ENCODE measurements at places on chromosomes 6 and 20. TPM values are rescaled to one million over a fixed set of nuclear protein-coding genes. Genes with fewer than 3 reads are reported as not detected.

- DNase-seq: no peak
Measured at GRCh38 chr6:165936660-165937059, 231.0 kb downstream of the TBXT start.

The TMEM244 gene
- total RNA-seq: not detected

DNA sequence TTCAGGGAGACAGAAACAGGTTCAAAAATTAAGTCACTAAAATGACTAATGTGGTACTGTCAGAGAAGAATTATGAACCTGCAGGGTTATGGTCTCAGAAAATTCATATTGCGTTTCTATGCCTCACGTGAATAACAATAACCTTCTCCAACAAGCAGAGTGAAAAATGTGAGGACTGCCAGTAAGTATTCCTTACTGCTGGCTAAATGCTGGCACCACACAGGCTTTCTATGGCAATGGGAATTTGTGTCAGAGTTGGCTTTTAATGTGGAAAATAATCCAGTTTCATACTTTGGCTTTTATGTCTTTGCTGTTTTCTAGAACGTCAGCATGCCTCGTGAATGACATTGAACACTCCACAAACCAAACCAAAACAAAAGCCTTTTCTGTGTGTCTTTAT lies 656.0 kb downstream of the KIF16B start:
- peak; percentile 94 for DNase-seq

The RHAG gene
- total RNA-seq: not detected

The KIF25 gene
- 0.51 TPM for total RNA-seq

DNA sequence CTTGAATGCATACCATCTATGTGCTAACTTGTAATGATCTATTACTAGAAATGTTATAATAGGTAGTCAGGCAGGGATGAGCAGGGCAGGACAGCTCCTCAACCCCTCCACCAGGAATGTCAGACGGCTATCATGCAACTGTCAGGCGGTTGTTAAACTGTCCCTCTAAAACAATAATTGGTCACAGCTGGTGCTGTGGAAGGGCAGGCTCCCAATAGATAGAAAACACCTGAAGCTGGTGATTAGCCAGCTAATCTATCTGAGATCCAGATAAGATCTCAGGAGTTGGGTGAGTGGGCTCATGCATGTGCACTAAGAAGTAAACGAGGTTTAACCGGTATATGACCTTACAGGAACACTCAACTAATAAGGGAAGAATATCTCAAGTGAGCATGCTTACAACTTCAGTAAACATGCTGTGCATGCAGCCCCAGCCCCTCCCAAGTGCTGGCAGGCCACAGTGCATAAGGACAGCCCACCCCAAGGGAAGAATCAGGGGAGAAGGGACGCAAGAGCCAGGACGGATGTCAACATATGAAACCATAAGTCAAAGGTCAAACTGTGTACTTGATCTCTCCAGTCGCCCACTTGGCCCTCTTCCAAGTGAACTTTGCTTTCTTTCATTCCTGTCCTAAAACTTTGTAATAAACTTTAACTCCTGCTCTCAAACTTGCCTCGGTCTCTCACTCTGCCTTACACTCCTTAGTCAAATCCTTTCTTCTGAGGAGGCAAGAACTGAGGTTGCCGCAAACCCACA lies 566.2 kb upstream of the NRSN1 start:
- no peak for DNase-seq

The DDX43 gene
- not detected for total RNA-seq

DNA sequence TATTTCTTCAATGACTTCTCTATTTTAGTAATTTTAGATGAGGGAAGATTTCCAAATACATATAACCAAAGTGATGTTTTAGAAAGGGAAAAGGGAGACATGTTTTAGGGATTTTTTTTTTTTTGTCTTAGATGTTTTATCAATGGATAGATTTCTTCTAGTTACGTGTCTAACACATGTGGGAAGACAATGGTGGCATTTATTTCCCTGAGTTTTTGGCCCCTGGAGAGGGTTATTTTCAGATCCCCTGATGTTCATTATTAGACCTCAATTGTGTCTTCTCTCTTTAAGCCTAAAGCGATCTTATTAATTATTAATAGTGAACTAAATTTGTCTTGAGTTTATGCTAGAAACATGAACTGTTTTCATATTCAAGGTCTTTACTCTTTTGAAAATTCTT lies 30.3 kb downstream of the TRMT11 start:
- DNase-seq: peak; percentile 54

The PRL gene
- not detected for total RNA-seq
